CD4-positive, alpha-beta T cell treated with Interleukin-15 for 4 hours (primary cell): ENCODE measurements at places on chromosomes 11 and 22.
A peak's percentile ranks its signal among the peaks of the same experiment; 100 is the strongest.

- DNase-seq: no peak
Observed at GRCh38 chr11:35150454-35150853, 11.5 kb downstream of the CD44 start.

DNA sequence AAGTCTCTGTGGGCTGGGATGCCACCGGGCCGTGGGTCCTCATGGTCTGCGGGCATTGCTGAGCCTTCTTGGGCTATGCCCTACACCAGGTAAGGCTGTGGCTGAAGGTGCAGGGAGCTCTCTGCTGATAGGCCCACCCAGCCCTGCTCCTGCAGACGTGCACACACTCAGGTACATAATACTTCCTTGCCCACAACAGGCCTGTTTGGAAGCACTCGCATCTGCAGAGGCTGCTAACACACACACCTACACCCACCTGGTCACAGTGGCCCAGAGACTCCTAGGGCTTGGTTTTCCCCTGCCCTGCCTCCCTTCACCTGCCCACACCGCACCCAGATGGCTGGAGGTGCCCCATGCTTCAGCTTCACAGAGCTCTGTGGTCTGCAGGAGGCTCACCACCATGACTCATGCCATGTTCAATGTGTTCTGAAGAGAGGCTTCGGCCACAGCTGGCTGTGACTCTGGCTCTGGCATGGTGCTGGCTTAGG is 72.8 kb upstream of the KCNQ1OT1 start:
- no peak for DNase-seq

DNA sequence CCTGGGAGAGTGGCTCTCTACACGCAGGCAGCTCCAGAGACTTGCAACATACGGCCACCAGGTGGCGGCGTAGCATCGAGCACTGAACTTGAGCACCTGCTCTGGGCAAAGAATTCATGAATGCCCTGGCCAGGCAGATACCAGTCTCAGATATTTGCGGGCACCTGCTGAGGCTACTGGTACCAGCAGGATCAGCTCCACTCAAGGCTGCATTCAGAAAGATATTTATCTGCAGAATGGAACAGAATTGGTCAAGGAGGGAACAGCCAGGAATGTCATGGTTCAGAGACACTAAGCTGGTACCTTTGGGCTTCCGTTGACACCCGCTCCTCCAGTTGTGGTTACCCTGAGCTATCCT is 10.8 kb upstream of the CCDC86 start:
- DNase-seq: peak; percentile 78

DNA sequence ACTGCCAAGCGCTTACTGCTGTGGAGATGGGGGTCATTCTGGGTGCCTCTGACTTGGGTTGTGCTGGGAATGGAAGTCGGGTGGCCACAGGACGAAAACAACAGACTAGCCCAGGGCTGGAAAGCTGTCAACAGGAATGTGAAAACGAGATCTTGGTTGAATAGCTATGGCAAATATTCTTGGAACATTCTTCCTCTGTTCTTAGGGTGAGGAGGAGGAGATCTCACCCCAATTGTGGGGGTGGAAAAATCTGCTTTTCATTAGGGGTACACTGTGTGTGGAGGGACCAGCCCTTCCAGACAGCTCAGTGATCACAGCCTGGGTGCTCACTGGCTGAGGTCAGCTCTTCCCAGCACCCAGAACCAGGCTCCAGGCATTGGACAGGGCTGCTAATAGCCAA is 52.0 kb upstream of the PRSS23 start:
- DNase-seq: no peak

DNA sequence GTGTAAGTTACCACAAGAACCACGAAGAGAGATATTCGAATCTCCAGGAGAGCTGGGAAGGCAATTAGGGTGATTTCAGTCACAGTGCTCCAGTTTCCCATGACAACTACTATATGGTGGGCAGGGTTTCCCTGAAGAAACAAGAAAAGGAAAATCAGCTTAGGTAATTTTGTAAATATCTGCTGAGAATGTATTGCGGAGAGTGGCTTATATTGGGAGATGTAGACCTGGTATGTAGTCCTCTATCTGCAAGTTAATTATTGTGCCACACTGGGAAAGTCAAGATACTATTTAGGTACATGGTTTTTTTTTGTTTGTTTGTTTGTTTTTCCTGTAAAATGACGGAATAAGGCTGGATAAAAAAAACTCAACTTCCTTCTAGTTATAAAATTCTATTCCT is at the start of gene OR6M1:
Gene OR6M1, minus strand, starts transcription at position 101 of the 400 bp plus-strand sequence. Its CDS starts 0 bp downstream, at position 101.
- no peak for DNase-seq

DNA sequence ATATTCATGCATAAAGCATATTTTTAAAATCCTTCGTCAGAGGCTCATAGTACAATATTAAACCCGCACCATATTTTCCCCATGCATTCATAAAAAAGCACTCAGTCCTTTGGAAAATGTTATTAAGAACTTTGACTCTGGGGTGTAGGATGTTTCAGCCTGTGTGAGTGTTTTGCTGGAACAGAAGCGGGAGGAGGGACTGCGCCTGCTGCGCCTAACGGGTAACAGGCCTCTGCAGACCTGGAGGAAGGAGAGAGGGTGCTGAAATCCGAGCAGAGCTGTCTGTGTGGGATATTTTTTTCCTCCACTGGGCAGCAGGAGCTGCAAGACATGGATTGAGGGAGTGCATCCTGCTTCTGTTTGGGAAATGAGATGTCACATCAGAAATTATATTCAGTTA is 483.0 kb downstream of the BRD1 start:
- DNase-seq: no peak

DNA sequence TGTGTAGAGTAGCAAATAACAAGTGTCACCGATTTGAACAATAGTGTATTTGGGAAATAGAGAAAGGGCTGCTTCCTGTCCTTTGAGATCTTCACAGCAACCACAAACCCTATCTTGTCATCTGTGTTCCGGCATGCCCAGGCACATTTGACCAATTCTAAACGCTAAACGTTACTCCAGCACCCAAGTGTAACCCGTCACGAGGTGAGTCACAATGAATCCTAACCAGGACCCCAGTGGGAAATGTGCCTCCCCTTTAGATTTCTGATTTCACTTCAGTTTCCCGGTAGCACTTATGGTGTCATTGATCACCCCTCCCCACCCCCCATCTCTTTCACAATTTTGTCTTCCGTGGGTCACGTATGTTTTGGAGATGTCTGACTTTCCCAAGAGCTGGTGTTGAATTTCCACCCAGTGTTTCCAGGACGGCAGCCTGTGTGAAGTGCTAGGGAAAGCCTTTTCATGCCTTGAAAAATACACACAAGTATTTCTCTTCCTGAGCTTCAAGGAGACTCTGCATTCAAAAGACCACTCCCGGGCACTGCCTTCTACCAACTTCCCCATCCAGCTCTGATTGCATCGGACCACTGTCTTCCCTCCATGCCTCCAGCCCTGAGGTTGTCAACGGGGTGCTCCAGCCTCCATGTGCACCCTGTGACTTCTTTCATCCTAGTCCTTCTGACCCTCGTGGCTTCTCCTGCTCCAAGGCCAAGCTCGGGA is 10.5 kb upstream of the C11orf24 start:
- DNase-seq: peak; percentile 43

GRCh38 chr11:2270322-2271076 is at the start of gene ASCL2:
ASCL2 (minus strand) TSS chr11:2270588; CDS start chr11:2270332, 256 bp downstream.
- no peak for DNase-seq

GRCh38 chr11:117107701-117108590 is 9.7 kb upstream of the SIK3 start:
- no peak for DNase-seq

DNA sequence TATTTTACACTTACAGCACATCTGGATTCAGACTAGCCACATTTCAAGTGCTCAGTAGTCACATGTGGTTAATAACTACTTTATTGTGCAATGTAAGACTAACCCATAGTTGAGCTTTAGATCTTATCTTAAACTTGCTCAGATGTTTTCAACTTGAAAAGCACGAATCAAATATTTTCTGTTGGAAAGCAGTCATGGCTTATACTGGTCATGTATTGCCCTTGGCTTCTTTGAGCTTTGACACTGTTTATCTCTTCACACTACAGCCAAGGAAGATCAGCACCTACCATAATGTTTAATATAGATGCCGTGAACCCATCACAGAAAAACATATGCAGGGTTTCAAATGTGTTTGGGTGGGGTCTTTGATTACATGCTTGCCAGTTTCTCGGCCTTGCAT is 4.4 kb downstream of the RBX1 start:
- no peak for DNase-seq

GRCh38 chr11:84536456-84536855 is 1090.7 kb downstream of the DLG2 start:
- no peak for DNase-seq

DNA sequence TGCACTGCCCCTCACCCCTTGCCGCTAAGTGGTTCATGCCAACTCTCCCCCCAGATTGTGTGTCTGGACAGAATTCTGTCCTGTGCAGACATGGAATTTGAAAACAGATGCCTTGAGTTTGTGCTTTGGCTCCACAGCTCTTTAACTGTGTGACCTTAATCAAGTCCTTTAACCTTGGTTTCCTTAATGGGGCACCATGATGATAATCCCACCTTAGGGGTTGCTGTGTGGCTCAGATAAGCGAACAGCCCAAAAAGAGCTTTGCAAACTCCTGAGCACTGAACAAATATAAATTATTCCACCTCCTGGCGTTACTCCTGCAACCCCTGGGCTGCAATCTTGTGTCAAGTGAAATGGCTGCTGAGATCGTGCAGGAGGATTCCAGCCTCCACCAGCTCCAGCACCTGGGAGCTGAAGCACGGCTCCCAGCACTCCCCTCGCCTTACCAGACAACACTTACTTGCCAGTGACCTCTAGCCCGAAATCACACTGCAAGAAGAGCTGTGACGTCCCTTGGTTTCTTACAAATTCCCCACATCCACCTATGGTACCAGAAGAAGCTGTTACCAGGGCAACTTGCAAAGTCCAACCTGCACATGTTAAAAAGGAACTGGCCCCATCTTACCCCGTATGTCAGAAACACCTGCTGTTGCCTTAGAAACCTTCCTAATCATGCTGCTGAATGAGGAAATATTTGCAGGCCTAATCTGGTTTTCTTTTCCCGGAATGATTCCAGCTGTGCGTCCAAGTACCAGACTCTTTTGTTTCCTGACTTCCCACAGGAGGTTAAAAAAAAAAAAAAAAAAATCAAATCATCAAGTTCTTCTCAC is 13.2 kb downstream of the VPS37C start:
- no peak for DNase-seq

- DNase-seq: no peak
Observed at GRCh38 chr11:28628412-28628811, 520.2 kb downstream of the METTL15 start.

DNA sequence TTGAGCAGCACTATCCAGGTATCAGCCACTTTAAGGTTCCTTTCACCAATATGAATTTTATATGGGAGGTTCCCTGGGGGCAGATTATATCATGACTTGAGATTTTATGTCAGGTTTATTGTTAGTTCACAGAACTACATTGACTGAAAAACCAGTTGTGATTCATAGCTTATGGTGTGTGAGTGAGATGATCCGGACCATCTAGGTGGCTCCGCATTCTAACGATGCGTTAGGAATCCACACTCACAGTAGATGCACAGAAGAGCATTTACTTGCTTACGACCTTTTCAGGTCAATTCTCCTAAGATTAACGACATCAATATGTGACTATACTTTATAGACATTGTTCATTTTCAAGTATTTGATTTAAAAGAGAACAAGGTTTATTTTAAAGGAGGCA is 984.3 kb upstream of the CCDC90B start:
- DNase-seq: no peak

DNA sequence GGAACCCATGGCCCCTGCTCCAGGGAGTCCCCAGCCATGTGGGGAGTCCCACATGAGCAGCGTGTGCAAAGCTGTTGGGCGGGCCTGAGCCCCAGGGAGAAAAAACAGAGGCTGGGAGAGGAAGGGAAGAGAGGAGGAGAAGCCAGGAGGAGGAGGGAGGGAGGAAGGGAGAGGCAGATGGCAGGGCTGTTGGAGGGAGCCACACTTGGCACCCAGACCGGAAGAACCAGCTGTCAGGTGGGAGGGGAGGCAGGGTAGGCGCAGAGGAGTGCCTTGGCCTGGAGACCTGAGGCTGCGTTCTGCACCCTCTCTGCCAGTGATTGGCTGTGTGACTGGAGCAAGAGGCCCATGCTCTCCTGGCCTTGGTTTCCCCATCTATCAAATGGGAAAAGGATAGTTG is 6.7 kb downstream of the SYNGR1 start:
- no peak for DNase-seq

DNA sequence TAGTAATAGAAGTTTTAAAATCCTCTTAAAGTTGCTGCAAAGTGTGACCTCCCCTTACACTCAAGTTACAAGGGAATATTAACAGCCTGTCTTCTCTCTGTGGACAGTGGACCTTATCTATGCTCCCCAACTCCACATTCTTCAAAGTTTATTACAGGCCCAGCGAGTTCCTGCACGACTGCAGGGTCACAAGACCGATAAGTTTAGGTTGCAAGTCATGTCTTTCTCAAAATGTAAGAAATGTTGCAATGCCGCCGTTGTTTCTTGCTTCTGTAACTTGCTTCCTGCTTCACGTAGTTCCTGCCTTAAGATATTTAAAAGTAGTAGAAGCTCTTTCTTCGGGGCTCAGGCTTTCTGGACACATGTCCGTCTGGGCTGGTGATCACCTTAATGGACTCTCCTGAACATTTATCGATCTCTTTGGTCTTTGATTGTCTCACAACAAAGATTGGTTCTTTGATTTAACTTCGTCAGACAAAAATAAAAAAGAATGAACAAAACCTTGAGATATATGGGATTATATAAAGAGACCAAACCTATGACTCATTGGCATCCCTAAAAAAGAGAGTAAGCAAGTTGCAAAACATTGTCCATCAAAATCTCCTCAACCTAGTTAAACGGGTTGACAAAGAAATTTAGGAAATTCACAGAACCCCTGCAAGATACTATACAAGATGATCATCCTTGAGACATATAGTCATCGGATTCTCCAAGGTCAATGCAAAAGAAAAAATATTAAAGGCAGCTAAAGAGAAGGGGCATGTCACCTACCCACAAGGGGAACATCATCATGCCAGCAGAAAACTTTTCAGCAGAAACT is 45.4 kb upstream of the GLYAT start:
- no peak for DNase-seq

DNA sequence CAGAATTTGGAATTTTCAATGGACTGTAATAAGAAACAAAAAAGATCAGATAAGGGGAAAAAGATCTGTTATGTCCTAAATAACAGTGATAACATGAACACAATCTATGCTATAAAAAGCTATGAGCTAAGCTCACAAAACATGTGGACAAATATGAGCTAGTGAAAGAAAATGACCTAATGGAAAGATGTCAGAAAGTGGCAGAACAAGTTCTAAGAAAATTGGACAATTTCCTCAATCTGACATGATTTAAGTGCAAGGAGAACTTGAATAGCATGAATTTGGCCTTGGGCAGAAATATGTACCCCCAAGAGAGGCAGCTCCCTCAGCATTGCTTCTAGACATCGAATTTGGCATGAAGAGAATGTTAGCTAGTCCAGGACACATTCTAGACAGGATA is 212.0 kb upstream of the PGR start:
- DNase-seq: no peak

DNA sequence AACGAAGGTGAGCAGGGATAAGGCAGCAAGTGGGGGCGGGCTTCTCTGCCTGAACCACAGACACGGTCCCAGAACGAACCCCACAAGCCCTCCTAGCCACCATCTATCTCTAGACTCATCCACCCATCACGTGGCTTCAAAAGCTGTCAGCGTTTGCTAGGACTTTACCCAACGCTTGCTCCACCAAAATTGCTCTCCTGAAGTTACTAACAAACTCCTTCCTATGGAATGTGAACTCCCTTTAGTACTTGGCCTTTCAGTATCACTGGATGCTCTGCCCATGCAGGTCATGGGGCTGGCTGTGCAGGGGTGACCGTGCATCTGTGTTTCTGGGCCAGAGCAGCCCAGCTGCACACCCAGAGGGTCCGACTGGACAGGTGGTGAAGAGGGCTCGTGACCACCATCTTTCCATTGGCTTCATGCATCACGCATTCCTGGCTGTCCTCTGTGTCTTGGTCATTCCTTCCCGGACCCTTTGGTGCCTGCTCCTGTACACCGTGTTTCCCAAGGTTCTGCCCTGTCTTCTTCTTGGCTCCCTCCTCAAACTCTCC is 85.1 kb downstream of the MYO7A start:
- no peak for DNase-seq
